ENCODE measurements at places on chromosomes 4 and X.

GRCh38 chr4:145553375-145553774, 65.8 kb upstream of the MMAA start:
- no peak for DNase-seq

- no peak for DNase-seq
Measured at GRCh38 chr4:125789023-125789422, 474.3 kb downstream of the FAT4 start.

DNA sequence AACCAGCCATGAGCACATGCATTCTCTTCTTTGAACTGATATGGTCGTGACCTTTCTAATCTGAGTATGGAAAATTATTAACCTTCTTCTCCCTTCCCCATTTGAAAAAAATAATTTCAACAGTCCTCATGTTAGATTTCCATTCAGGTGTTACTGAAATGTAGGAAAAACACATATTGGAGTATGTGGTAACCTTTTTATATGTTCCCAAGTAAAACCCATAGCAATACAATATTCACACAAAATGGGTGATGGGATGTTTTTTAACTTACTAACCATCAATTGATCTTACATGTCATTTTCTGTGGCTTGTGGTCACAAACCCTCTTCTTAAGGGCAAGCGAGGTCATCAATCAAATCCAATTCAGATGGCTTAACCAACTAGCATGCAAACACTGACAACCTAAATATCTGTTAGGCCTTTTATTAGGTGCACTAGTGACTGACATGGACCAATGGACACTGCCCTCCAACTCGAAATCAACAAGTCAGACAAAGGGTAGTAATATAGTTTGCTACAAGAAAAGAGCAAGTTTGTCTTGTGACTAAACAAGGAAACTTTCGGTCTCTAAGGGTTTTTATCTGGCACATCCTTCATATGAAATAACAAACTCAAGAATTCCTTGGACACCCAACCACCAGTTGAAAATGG, 74.3 kb downstream of the CAMK2D start:
- DNase-seq, result no peak

DNA sequence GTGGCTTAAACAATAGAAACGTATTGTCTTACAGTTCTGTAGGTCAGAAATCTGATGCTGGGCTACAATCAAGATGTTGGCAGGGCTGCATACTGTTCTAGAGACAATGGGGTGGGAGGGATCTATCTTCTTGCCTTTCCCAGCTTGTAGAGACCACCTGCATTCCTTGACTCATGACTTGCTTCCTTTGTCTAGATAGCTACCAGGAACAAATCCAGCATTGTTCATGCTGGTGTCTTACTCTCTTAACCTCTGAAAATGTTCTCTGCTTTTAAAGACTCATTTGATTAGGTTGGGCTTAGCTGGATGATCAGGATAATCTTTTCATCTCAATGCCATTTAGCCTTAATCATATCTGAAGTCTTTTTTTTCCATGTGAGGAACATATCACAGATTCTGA, 169.0 kb downstream of the ZNF330 start:
- no peak for DNase-seq

GRCh38 chrX:41273638-41274037, 60.3 kb upstream of the DDX3X start:
- no peak for DNase-seq

All from T-helper 9 cell (primary cell).